ENCODE measurements at places on chromosomes 11 and 22. TPM values are rescaled to one million over a fixed set of nuclear protein-coding genes. Genes with fewer than 3 reads are reported as not detected.

Gene NCF4
- total RNA-seq, result 3.3 TPM

Gene KRTAP5-7
- 0.23 TPM for total RNA-seq

Gene GRK3
- 8.1 TPM for total RNA-seq

Gene E2F8
- total RNA-seq, result not detected

Gene HBD
- total RNA-seq, result not detected

Gene RHBDD3
- 25.2 TPM for total RNA-seq

Gene PRG2
- not detected for total RNA-seq

Gene AAMDC
- 40.6 TPM for total RNA-seq

Gene DESI1
- 34.5 TPM for total RNA-seq

Gene SULT4A1
- total RNA-seq, result 3.5 TPM

Gene UPK3A
- total RNA-seq, result not detected

DNA sequence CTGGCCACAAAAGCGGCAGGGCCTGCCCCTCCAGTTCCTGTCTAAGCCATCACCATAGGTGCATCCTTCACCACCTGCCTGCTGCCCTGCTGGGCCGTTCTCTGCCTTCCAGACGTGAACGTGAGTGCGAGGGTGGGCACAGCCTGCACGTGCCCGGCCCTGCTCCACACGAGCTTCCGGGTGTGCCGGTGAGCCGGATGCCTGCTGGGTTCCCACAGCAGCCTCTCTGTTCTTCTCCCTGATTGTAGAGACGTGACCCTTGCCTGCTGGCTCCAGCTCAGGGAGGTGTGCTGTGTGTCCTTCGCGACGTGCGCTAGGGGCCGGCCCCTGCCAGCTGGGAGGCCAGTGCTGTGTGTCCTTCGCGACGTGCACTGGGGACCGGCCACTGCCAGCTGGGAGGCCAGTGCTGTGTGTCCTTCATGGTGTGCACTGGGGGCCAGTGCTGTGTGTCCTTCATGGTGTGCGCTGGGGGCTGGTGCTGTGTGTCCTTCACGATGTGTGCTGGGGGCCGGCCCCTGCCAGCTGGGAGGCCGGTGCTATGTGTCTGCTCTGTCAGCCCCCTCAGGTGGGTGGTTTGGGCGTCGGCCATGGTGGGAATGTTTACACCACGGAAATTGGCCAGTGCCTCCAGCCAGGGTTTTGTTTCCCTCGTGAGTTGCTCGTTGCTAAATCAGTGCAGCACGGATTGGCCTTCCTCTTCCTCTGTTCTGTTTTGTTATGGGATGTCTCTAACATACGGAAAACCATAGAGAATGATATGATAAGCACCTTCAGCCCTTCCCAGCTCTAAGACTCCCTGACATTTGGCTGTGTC lies 35.4 kb upstream of the BRSK2 start:
- H3K4me3 ChIP-seq, result no peak overlapping the region
- H3K27ac ChIP-seq, result no peak overlapping the region
- no peak for DNase-seq
- H3K27me3 ChIP-seq, result no peaks in the 10 kb centered on the region
- no peaks in the 10 kb centered on the region for H3K36me3 ChIP-seq
- peaks cover 1% of the 10 kb centered on the region for H3K4me1 ChIP-seq

GRCh38 chr22:20431511-20432192 lies 6.0 kb downstream of the SCARF2 start:
- no peaks in the 10 kb centered on the region for H3K27me3 ChIP-seq
- no peak overlapping the region for H3K27ac ChIP-seq
- H3K36me3 ChIP-seq, result no peaks in the 10 kb centered on the region
- no peak overlapping the region for H3K4me3 ChIP-seq
- H3K4me1 ChIP-seq, result peaks cover 8% of the 10 kb centered on the region
- peak; percentile 38 for DNase-seq

GRCh38 chr11:18696638-18697225 lies 1.8 kb upstream of the TMEM86A start:
- peaks cover 20% of the 10 kb centered on the region for H3K4me1 ChIP-seq
- H3K4me3 ChIP-seq, result no peak overlapping the region
- no peak for DNase-seq

- DNase-seq, result no peak
- no peaks in the 10 kb centered on the region for H3K4me1 ChIP-seq
- no peaks in the 10 kb centered on the region for H3K36me3 ChIP-seq
- H3K4me3 ChIP-seq, result no peak overlapping the region
- no peaks in the 10 kb centered on the region for H3K27me3 ChIP-seq
These were observed 38.1 kb upstream of the FAM181B start for GRCh38 chr11:82771781-82772180.

DNA sequence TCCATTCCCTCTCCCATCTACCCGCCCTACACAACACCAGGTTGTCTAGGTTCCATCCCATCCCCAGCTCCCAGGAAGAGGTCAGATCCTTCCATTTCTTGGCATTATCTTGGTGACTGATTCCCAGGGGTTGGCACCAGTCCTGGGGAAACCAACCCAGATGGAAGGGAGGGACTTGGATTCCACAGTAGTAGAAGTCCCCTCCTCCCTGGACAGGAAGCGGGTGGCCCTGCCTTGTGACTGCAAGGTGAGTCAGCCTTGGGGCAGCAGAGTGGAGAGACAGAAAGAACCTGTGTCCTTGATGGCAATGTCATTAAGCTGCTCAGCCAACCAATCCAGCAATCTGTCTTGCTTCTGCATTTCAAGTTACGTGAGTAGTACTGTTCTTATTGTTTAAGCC lies 26.5 kb downstream of the SYT13 start:
- no peaks in the 10 kb centered on the region for H3K27me3 ChIP-seq
- H3K36me3 ChIP-seq, result no peaks in the 10 kb centered on the region
- no peak overlapping the region for H3K4me3 ChIP-seq

- DNase-seq, result no peak
- no peak overlapping the region for H3K4me3 ChIP-seq
- H3K27me3 ChIP-seq, result no peaks in the 10 kb centered on the region
- no peaks in the 10 kb centered on the region for H3K4me1 ChIP-seq
- H3K36me3 ChIP-seq, result no peaks in the 10 kb centered on the region
These were observed 27.9 kb downstream of the MMP13 start for GRCh38 chr11:102927624-102927990.

- no peak overlapping the region for H3K27ac ChIP-seq
- peaks cover 7% of the 10 kb centered on the region for H3K4me1 ChIP-seq
- no peaks in the 10 kb centered on the region for H3K36me3 ChIP-seq
- DNase-seq, result no peak
- H3K27me3 ChIP-seq, result no peaks in the 10 kb centered on the region
- H3K4me3 ChIP-seq, result no peak overlapping the region
These were observed 5.3 kb downstream of the ATP5MG start for GRCh38 chr11:118406599-118407166.

GRCh38 chr11:69774354-69775162 lies 583 bp downstream of the FGF4 start:
- H3K27me3 ChIP-seq, result no peaks in the 10 kb centered on the region
- no peak overlapping the region for H3K4me3 ChIP-seq
- no peak for DNase-seq
- H3K36me3 ChIP-seq, result no peaks in the 10 kb centered on the region

GRCh38 chr22:30435674-30436126 lies 10.1 kb downstream of the MTFP1 start:
- no peak overlapping the region for H3K4me3 ChIP-seq
- peaks cover 2% of the 10 kb centered on the region for H3K4me1 ChIP-seq
- DNase-seq, result no peak
- H3K27ac ChIP-seq, result no peak overlapping the region

- H3K27me3 ChIP-seq, result no peaks in the 10 kb centered on the region
- H3K27ac ChIP-seq, result no peak overlapping the region
- no peaks in the 10 kb centered on the region for H3K36me3 ChIP-seq
- H3K4me3 ChIP-seq, result no peak overlapping the region
These were observed 88.4 kb upstream of the BID start for GRCh38 chr22:17862646-17863181.

DNA sequence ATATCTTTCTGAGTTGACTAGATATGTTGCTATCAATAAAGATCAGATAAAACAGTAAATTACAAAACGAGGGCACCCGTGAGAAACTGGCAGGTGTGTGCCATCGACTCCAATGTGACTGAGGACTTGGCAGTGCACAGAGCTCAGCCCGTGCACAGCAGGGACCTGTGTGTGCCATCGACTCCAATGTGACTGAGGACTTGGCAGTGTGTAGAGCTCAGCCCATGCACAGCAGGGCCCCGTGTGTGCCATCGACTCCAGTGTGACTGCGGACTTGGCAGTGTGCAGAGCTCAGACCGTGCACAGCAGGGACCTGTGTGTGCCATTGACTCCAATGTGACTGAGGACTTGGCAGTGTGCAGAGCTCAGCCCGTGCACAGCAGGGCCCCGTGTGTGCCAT lies 347.2 kb upstream of the B3GAT1 start:
- H3K4me1 ChIP-seq, result no peaks in the 10 kb centered on the region
- H3K4me3 ChIP-seq, result no peak overlapping the region
- H3K27me3 ChIP-seq, result no peaks in the 10 kb centered on the region

- H3K36me3 ChIP-seq, result no peaks in the 10 kb centered on the region
- H3K27me3 ChIP-seq, result no peaks in the 10 kb centered on the region
- DNase-seq, result no peak
- no peak overlapping the region for H3K27ac ChIP-seq
These were observed 203.3 kb downstream of the MAML2 start for GRCh38 chr11:96139691-96140090.

GRCh38 chr11:126969865-126970479 lies 30.6 kb downstream of the KIRREL3 start:
- H3K4me3 ChIP-seq, result no peak overlapping the region
- no peaks in the 10 kb centered on the region for H3K4me1 ChIP-seq
- no peak overlapping the region for H3K27ac ChIP-seq
- H3K36me3 ChIP-seq, result no peaks in the 10 kb centered on the region
- DNase-seq, result no peak
- H3K27me3 ChIP-seq, result no peaks in the 10 kb centered on the region

GRCh38 chr22:47019012-47019790 lies 256.8 kb downstream of the TBC1D22A start:
- H3K27me3 ChIP-seq, result no peaks in the 10 kb centered on the region
- H3K4me3 ChIP-seq, result no peak overlapping the region
- no peak overlapping the region for H3K27ac ChIP-seq
- peak; percentile 50 for DNase-seq
- peaks cover 4% of the 10 kb centered on the region for H3K4me1 ChIP-seq

- H3K4me1 ChIP-seq, result peaks cover 16% of the 10 kb centered on the region
- no peaks in the 10 kb centered on the region for H3K27me3 ChIP-seq
These were observed 16.4 kb downstream of the PPM1F start for GRCh38 chr22:21936151-21936775.

- no peaks in the 10 kb centered on the region for H3K36me3 ChIP-seq
- no peaks in the 10 kb centered on the region for H3K27me3 ChIP-seq
- no peaks in the 10 kb centered on the region for H3K4me1 ChIP-seq
- H3K4me3 ChIP-seq, result no peak overlapping the region
- H3K27ac ChIP-seq, result no peak overlapping the region
These were observed 60.6 kb downstream of the PTPRJ start for GRCh38 chr11:48040830-48041444.

GRCh38 chr11:119091178-119091577 lies 6.5 kb downstream of the HMBS start:
- no peak overlapping the region for H3K27ac ChIP-seq
- no peaks in the 10 kb centered on the region for H3K36me3 ChIP-seq
- H3K4me1 ChIP-seq, result peaks cover 2% of the 10 kb centered on the region
- DNase-seq, result no peak
- H3K27me3 ChIP-seq, result no peaks in the 10 kb centered on the region
- no peak overlapping the region for H3K4me3 ChIP-seq

DNA sequence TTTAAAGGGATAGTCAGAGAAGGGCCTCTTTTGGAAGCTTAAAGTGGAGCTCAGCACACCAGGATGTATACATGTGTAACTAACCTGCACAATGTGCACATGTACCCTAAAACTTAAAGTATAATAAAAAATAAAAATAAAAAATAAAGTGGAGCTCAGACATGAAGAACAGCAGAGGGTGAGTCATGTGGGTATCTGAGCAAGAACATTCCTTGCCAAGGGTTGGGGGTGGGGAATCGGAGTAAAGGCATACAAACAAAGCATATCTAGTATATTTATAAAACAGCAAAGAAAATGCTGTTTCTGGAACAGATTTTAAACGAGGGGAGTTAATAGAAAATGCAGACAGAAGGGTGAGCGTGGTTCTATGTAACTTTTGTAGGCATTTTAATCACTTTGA lies 562.6 kb upstream of the ANO3 start:
- no peak overlapping the region for H3K4me3 ChIP-seq
- DNase-seq, result no peak
- no peak overlapping the region for H3K27ac ChIP-seq
- H3K4me1 ChIP-seq, result no peaks in the 10 kb centered on the region
- H3K27me3 ChIP-seq, result no peaks in the 10 kb centered on the region
- no peaks in the 10 kb centered on the region for H3K36me3 ChIP-seq

- no peak overlapping the region for H3K27ac ChIP-seq
- H3K27me3 ChIP-seq, result no peaks in the 10 kb centered on the region
- no peaks in the 10 kb centered on the region for H3K4me1 ChIP-seq
- H3K36me3 ChIP-seq, result no peaks in the 10 kb centered on the region
- no peak for DNase-seq
- H3K4me3 ChIP-seq, result no peak overlapping the region
These were observed 77.8 kb upstream of the DDI1 start for GRCh38 chr11:103958475-103959215.

DNA sequence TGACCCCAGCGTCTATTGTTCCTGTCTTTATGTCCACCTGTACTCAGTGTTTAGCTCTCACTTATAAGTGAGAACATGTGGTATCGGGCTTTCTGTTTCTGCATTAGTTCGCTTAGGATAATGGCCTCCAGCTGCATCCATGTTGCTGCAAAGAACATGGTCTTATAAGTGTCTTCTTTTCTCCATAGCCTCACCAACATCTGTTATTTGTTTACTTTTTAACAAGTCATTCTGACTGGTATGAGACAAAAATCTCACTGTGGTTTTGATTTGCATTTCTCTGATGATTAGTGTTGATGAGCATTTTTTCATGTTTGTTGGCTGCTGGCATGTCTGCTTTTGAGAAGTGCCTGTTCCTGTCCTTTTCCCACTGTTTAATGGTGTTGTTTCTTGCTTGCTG lies 21.7 kb upstream of the SLN start:
- H3K36me3 ChIP-seq, result no peaks in the 10 kb centered on the region
- H3K4me1 ChIP-seq, result no peaks in the 10 kb centered on the region
- no peak overlapping the region for H3K27ac ChIP-seq
- no peak overlapping the region for H3K4me3 ChIP-seq
- no peak for DNase-seq
- H3K27me3 ChIP-seq, result no peaks in the 10 kb centered on the region

DNA sequence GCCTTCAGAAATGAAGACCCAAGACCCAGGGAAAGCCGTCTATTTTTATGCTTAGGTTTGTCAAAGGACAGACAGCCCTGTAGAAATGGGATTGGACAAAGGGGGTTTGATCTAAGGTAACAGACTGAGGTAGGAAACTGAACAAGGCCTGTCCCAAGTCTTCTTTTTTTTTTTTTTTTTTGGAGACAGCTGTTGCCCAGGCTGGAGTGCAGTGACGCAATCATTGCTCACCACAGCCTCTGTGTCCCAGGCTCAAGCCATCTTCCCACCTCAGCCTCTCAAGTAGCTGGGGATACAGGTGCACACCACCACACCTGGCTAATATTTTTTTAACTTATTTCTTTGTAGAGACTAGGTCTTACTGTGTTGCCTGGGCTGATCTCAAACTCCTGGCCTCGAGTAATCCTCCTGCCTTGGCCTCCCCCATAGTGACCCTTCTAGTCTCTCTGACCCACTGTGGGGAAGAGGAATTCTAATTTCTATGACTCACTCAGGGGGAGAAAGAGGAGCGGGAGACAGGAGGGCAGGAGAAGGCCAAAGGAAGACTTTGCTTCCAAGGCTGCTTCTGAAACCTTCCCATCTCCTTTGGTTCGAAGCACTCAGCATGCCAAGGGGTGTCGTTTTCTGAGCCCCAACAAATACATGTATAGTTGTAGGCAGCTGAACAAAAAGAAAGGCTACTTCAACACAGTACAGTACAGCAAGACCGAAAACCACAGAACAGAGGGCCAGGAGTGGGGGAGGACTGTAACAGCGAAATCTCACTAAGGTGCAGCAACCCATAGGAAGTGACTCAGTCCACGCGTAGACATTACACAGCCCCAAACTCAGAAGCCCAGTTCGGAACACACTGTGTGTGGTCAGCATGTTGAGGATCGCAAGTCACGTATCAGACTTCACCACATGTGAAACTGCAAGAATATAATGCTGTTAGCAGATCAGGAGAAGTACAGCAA lies 872 bp downstream of the TMA7B start:
- no peak for DNase-seq
- H3K4me3 ChIP-seq, result no peak overlapping the region
- no peaks in the 10 kb centered on the region for H3K4me1 ChIP-seq
